ENCODE measurements at places on chromosomes 5 and 9. TPM values are rescaled to one million over a fixed set of nuclear protein-coding genes. Genes with fewer than 3 reads are reported as not detected.

MVB12B gene
- polyA plus RNA-seq, result 0.30 TPM

UBE2QL1 gene
- polyA plus RNA-seq, result not detected

PRR16 gene
- polyA plus RNA-seq, result not detected

TBC1D9B gene
- polyA plus RNA-seq, result 9.3 TPM

GRXCR2 gene
- polyA plus RNA-seq, result not detected

CTXN3 gene
- not detected for polyA plus RNA-seq

SLC1A1 gene
- polyA plus RNA-seq, result not detected

- H3K27ac ChIP-seq, result no peak overlapping the region
- peaks cover 25% of the 10 kb centered on the region for H3K4me1 ChIP-seq
- no peak overlapping the region for H3K4me3 ChIP-seq
Observed at GRCh38 chr9:35933550-35934067, 24.3 kb downstream of the SPAAR start.

GRCh38 chr9:114417511-114417910, 29.7 kb upstream of the AKNA start:
- H3K4me3 ChIP-seq, result no peak overlapping the region
- peaks cover 14% of the 10 kb centered on the region for H3K4me1 ChIP-seq

DNA sequence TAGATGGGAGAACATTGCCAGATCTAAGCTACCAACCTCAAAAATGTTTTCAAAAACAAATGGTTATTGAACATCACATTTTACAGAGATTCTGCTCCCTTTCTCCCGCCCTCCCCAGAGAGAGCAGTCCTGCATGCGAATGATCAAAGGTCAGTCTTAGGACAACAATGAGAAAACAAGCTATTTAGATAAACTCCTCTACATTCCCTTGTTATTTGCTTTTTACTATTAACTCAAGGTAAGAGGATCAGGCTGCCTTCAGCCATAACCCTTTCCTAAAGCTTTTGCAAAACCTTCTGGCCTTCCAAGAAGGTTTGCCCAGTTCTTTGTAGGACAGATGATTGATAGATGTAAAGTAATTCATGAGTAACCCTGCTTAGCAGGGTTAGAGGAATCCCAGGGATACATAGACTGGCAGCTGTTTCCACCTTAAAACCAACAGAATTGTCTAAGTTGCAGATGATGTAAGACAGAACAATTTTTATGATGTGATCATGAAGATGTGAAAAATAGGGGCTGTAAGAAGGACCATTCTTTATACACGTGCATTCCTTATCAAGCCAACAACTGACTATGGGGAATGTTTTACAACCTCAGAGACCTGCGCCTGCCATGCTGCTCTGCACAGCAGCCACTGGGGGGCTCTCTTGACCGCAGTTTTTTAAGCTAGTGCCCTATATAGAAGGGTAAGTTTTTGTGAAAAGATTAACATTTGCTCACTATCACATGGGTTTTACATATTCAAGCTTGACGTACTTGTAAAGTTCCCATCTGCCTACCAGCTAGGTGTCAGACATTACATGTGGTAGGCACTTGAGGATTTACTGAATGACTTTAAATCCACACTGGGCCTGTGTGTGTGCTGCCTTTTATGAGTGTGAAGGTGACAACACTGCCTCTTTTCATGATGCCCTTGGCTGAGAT, 2.3 kb upstream of the ZNF782 start:
- no peaks in the 10 kb centered on the region for H3K27me3 ChIP-seq
- H3K36me3 ChIP-seq, result no peaks in the 10 kb centered on the region
- H3K27ac ChIP-seq, result no peak overlapping the region
- no peak overlapping the region for H3K4me3 ChIP-seq

DNA sequence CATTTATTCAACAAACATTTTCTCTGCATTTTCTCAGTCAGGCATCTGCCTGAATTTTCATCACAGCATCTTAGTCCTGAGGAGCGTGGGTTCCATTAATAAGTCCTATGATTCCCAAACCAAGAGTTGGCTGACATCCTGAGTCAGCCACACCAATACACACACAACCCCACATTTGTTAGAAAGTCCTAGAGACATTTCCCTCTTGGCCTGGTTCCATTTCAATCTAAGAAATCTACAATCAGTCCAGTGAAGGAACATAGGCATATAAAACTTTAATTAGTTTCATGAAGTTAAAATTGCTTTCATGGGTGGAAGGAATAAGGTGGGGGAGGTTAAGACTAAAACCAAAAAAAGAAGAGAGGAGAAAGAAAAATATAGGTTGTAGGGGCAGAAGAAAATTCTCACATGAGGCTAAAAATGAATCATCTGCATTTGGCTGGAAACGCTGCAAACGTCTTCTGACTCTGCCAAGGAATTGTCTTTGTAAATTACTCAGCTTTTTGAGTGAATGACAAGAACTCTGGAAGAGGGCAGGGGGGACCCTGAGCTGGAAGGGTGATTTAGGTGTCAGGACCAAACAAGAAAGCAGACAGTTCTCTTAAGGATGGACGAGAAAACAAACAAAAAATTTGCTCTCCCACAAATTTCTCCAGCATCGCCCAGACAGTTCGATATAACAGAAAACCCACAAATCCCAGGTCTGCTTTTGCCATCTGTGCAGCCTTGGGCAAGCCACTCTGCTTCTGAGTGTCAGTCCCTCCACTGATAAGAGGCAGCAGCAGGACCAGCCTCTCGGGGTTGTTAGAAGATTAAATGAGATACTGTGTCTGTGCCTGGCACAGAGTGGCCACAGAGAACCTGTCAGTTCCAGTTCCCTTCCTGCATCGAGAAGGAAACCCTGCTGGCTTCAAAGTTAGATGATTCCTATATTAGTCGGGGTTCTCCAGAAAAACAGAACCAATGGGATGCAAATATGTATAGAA, 289.7 kb downstream of the CDK5RAP2 start:
- no peaks in the 10 kb centered on the region for H3K27me3 ChIP-seq
- H3K27ac ChIP-seq, result no peak overlapping the region
- no peaks in the 10 kb centered on the region for H3K36me3 ChIP-seq
- no peak overlapping the region for H3K4me3 ChIP-seq
- no peaks in the 10 kb centered on the region for H3K4me1 ChIP-seq

GRCh38 chr5:180472269-180472668, 21.9 kb upstream of the CNOT6 start:
- no peaks in the 10 kb centered on the region for H3K36me3 ChIP-seq
- no peak for DNase-seq
- no peaks in the 10 kb centered on the region for H3K4me1 ChIP-seq
- H3K27me3 ChIP-seq, result no peaks in the 10 kb centered on the region
- no peak overlapping the region for H3K4me3 ChIP-seq

DNA sequence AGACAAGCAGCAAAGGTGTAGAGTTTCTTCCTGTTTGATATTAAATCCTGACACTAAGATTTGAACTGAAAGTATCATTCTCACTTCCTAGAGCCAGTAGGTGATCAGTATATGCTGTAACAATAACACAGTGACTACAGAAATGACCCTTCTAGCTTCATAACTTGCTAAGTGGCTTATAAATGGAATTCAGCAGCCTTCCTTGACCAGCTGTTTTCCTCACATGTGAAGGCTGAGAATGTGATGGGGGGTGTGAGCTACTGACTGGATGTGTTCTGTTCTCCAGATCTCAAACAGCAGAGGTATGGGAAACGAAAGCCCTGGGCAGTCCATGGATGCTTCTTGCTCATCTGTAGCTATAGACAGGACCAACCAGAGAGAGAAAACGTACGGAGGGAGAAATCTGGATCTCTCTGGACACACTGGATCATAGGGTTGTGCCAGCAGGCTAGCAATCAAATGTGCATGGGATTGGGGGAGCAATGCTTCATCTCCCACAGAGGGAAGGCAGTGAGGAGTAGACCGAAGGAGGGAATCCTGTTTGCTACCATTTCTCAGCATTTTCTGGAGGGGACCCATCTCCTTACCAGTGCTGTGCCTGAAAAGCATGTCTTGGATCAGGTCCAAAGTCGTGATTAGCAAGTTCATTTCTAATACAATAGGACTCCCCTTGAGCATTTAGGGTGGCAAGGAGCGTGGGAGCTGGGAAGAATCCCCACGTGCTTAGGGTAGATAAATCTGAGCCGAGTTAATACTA, 39.4 kb downstream of the TNFAIP8 start:
- H3K27me3 ChIP-seq, result no peaks in the 10 kb centered on the region
- DNase-seq, result no peak
- H3K36me3 ChIP-seq, result peaks cover 17% of the 10 kb centered on the region
- no peak overlapping the region for H3K27ac ChIP-seq

- H3K27ac ChIP-seq, result no peak overlapping the region
- no peak for DNase-seq
- H3K4me1 ChIP-seq, result no peaks in the 10 kb centered on the region
Observed at GRCh38 chr5:23372177-23372576, 135.2 kb upstream of the PRDM9 start.

All from CD4-positive, alpha-beta memory T cell (primary cell).